Stimulated activated CD4-positive, alpha-beta T cell treated with anti-CD3 and anti-CD28 coated beads, Interleukin-2, amount 100 ng/mL, for 4 hours (primary cell): ENCODE measurements at places on chromosomes 11 and 22.

DNA sequence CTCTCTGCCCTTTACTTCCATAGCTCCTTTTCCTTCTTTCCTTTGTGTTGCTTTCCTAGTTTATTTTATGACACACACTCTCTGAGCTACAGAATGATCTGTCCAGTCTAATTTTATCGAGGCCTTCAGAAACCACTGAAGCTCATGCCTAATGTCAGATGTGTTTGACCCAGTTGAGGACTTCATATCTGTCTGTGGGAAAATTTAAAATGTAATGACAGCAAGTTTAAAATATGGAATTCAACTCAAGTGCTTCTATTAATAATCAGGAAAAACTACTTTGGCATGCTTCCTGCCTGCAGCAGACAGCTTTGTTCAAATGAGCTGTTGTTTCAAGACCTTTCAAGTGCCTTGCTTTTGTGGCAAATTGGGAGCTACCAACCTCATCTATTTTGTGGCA, 261.8 kb upstream of the MTNR1B start:
- no peak for DNase-seq

- no peak for DNase-seq
Observed at GRCh38 chr22:39634530-39635405, 64.2 kb downstream of the CACNA1I start.

DNA sequence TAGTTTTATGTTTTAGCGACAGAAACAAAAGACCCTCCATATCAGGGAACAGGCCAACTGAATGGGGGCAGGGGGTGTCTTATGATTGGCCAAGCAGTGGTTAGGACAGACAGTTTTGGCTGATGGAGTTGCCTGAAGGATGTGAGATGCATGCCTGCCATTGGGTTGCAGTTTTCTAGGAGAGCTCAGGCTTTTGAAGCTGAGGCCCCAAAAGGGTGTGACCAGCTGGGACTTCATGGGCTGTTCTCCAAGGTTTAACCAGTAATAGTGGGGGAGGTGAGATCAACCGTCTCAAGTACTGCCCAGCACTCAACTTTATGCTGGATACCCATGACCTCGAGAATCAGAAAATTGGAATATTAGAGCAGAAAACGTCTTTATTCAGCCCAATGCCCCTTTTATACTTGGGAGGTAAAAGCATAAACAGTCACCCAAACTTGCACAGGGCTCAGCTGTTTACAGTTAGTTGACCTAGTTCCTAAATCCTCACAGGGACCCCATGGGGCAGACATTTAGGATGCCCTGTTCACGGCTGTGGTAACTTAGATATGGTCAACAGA, 13.5 kb downstream of the DTX4 start:
- DNase-seq: no peak

- no peak for DNase-seq
Observed at GRCh38 chr11:68658661-68659060, 25.7 kb upstream of the GAL start.

DNA sequence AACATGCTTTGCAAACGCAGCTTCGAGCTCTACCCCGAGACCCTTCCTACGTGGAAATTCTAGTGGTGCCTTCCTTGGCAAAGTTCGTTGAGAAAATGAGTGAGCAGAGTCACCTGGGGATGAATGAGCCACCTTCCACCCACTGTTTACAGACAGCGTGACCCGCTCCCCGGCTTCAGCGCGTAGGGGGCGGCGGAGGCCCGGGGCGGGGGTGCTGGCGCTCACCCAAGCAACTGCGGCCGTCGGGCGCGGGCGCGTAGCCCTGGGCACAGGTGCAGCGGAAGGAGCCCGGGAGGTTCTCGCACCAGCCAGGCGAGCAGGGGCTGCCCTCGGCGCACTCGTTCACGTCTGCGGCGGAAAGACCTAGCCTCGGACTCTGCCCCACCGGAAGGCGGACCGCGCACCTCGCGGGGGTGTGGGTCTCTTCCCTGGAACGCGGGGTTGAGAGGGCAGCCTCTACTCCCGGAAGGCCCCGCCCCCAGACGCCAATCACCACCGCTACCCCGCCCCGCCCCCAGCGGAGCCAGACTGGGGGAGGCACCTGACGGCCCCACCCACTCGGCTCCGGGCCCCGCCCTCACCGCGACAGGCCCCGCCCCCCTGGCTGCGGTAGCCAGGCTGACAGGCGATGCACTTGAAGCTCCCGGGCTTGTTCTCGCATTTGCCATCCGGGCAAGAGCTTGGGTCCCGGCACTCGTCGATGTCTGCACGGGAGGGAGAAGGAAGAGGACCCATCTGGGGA, 11.8 kb downstream of the LTBP3 start:
- peak; percentile 97 for DNase-seq

- no peak for DNase-seq
Observed at GRCh38 chr22:36899498-36899897, 13.9 kb upstream of the CSF2RB start.

- DNase-seq: no peak
Observed at GRCh38 chr11:126129727-126130671, 67.3 kb upstream of the CDON start.

GRCh38 chr11:67356864-67357561, 3.7 kb upstream of the POLD4 start:
- DNase-seq: peak; percentile 50

GRCh38 chr11:128341280-128342248, 245.8 kb downstream of the ETS1 start:
- DNase-seq: no peak

DNA sequence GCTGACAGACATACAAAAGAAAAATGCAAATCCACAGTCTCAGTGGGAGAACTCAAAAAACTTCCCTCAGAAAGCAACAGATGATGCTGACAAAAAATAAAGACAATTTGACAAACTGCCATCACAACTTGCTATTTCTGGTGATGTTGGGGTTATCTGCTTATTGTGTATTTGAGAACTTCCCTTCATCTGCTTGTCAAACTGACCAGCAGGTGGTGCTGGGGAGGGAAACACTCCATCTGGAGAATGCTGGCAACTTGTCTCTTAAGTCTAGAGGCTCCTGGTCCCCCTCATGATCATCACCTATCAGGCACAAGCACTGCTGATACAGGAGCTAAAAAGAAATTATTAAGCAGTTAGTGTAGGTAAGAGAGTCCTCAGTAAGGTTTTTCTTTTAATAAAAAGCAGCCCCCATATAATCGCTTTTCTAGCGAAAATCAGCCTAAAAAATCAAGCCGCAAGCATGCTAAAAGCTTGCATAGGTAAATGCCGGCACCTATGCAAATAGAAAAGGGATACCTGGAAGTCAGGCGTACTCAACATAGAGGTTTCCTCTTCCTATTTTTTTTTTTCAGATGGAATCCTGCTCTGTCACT, 9.8 kb upstream of the FAM111B start:
- peak; percentile 38 for DNase-seq

DNA sequence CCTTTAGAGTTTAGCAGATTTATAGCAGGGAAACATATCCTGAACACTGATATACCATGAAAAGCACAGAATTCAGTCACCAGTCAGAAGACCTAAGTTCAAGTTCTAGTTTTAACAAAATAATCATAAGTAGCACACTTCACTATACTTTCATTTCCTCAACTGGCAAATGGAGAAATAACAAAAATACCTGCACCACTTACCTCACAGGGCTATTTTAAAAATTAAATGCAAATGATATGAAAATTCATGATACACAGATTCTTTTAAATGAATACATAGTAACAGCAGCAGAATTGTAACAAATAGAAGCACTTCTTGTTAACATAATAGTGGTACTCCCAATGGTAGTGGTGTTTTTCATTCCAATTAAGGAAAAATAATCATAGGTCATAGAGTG, 139.0 kb downstream of the FCHSD2 start:
- DNase-seq: no peak

GRCh38 chr22:45640291-45640940, 31.2 kb upstream of the ATXN10 start:
- no peak for DNase-seq

DNA sequence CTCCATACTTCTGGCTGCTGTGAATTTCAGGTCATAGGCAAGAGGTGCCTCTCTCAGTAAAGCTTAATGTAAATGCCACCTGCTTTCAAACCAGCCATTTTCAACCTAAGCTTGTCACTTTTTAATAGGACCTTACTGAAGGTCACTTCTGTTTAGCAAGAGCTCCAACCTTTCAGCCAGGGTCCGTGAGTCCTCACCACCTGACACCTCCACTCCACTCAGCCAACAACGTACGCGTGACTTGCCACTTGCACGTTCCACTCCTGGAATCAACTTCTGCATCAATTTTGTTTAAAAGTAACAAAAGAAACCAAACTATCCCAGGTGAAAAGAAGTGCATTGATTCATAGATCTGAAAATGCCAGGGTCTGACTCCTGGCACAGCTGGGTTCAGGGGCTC, 114.4 kb downstream of the TRIM29 start:
- DNase-seq: no peak

- no peak for DNase-seq
Observed at GRCh38 chr11:67996051-67996450, 7.8 kb downstream of the UNC93B1 start.

- no peak for DNase-seq
Observed at GRCh38 chr22:31737932-31738331, 12.0 kb downstream of the PRR14L start.

GRCh38 chr11:34840736-34841386, 75.3 kb downstream of the APIP start:
- DNase-seq: peak; percentile 7

GRCh38 chr22:37148031-37148651, 1.6 kb downstream of the IL2RB start:
- no peak for DNase-seq

DNA sequence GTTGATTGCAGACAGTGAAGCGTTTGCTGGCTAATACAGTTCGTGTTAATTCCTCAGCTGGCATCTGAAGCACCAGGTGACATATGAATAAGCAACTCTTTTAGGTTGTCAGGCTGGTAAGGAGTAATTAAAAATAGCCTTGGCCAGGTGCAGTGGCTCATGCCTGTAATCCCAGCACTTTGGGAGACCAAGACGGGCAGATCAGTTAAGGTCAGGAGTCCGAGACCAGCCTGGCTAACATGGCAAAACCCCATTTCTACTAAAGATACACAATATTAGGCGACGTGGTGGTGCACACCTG, 74.9 kb downstream of the CECR2 start:
- no peak for DNase-seq

DNA sequence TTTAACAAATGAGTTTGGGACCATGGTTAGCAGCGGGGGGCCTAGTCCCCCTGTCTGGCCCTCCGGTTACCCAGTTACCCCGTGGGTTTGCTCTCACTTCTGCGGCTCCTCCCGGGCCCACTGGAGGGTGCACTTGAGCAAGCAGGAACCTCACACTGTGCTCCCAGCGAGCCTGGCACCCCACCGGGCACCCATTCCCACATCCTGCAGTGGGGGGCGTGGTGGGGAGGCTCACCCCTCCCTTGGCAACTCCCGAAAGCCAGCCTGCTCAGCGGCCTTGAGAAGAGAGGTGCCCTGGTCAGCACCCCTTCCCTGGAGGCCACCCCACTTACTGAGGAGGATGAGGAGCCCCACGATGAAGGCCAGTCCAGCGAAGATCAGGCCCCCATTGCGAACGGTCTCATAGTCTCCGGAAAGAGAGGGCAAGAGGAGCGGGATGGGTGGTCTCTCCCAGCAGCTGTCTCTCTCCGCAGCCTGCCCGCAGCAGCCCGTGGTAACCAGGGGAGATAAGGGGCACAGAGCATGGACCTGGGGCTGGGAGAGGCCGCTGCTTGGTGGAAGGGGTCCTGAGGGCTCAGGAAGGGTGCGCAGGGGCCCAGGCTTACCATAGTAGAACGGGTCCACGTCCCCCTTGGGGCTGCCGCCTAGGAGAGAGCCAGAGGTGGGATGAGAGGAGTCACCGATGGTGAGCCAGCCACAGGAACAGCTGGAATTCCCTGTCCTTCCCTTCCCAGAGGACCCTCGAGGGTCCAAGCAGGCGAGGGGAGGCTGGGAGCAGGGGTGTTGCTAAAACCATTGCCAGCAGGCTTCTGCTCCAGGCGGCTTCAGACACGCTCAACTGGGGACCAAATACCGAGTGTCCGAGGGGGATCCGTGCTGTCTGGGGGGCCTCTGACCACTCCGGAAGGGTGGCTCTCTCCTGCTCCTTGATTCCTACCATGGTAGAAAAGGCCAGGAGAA, 2.2 kb downstream of the FXYD2 start:
- DNase-seq: peak; percentile 37

GRCh38 chr11:124763156-124763947, 1.3 kb upstream of the ESAM start:
- DNase-seq: peak; percentile 78
